ENCODE measurements at places on chromosomes 12 and 14.

DNA sequence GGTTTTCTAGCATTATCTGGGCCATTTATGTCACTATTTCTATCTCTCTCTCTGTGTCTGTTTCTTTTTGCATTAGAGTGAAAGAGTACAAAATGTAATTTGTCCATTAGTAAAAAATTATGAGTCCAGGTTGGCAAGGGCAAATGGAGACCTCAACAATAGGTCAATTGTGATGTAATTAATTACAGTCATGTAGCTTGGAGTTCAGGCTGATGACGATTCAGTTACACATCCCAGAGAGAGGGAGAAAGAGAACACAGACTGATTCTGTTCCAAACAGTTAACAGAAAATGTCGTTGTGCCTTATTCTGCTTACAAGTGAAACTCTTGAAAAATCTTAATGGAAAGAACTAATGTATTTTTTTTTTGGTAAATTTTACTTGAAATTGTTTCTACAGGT is 83.3 kb downstream of the ATXN7L3B start:
- DNase-seq, result no peak

- no peak for DNase-seq
These were observed 13.4 kb downstream of the VDR start for GRCh38 chr12:47891356-47891755.

- no peak for DNase-seq
These were observed 140.3 kb downstream of the SLC38A6 start for GRCh38 chr14:61121355-61121787.

- DNase-seq, result peak; percentile 57
These were observed at the start of gene ACACB for GRCh38 chr12:109115758-109116610. Gene ACACB, plus strand, starts transcription at chr12:109116587. Its CDS starts 22,819 bp downstream, at chr12:109139406.

DNA sequence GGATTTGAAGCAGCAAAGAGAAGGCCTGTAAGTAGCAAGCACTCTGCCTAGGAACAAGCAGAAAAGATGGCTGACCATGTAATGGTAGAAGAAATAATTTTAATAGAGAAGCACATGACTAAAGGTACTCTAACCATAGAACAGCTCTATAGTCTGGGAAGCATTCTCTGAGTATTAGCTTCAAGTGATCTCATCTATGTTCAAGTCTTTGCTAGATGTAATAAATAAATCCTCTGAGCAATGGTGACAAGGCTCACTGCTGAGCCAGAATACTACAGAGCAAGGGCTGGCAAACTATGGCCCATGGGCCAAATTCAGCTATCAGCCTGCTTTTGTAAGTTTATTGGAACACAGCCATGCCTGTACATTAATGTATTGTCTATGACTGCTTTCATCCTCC is 84.8 kb downstream of the PEBP1 start:
- no peak for DNase-seq

GRCh38 chr14:104294983-104295680 is 156.7 kb downstream of the KIF26A start:
- DNase-seq, result peak; percentile 20

DNA sequence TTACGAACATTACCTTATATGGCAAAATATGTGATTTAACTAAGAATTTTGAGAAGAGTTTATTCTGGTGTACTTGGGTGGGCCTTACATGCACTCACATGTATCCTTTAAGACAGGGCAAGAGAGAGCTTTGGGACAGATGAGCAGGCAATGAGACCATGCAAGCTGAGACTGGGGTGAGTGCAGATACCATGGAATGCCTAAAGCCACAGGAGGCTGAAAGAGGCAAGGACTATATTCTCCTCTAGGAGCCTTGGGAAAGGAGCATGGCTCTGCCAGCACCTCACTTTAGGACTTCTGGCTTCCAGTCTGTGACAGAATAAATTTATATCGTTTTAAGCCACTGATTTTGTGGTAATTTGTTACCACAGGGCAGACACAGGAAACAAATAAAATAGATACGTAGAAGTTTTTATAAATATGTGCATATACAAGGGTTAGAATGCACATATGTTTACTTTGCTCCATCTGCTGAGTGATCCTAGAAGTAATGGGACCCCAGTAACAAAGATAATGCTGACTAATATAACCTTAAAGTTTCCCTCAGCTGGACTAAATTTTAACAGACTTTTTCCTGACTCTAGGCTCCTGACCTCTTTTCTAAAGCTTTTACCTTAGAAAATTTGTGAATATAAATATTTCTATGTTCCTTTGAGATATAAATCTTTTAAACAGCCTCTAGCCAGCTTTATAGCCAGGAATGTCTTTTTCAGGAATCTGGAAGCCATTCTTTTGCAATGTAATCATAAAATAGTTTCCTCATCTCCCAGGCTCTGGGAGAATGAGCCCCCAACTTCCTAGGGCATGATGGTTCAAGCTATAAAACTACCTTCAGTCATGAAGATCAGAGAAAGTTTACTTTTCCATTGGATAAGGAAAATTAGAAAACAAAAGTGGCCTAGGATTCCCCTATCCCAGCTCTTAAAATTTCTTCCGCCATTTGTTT is 216.8 kb downstream of the PPFIA2 start:
- DNase-seq, result no peak

- DNase-seq, result peak; percentile 77
These were observed 2.2 kb downstream of the DACT1 start for GRCh38 chr14:58639842-58640484.

- DNase-seq, result peak; percentile 34
These were observed 24.6 kb downstream of the SRRM4 start for GRCh38 chr12:119005913-119006312.

- DNase-seq, result no peak
These were observed 29.7 kb downstream of the RAD9B start for GRCh38 chr12:110531741-110532333.

GRCh38 chr12:76158518-76159321 is 74.2 kb upstream of the NAP1L1 start:
- DNase-seq, result peak; percentile 45

GRCh38 chr12:121649819-121650353 is 19.6 kb downstream of the MORN3 start:
- DNase-seq, result no peak

GRCh38 chr12:69324797-69325466 is 23.2 kb upstream of the LYZ start:
- no peak for DNase-seq

GRCh38 chr12:58248599-58248998 is 307.2 kb downstream of the ATP23 start:
- DNase-seq, result no peak

DNA sequence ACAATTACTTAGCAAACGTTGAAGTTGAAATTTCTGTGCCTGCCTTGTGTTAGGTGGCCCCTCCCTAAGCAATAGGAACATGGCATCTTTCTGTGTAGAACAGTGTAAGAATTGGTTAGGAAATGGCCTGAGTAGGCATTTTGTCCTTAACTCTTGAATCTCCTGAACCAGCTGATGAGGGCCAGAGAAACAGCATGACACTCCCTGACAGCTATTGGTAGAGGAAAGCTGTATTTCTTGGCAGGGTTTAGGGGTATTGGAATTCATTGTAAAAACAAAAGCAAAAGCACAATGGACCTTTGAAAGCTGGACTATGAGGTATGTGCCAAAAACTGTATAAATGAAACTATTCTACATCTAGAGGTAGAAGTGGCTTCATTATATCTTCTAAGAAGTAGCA is 40.6 kb upstream of the LRTM2 start:
- no peak for DNase-seq

DNA sequence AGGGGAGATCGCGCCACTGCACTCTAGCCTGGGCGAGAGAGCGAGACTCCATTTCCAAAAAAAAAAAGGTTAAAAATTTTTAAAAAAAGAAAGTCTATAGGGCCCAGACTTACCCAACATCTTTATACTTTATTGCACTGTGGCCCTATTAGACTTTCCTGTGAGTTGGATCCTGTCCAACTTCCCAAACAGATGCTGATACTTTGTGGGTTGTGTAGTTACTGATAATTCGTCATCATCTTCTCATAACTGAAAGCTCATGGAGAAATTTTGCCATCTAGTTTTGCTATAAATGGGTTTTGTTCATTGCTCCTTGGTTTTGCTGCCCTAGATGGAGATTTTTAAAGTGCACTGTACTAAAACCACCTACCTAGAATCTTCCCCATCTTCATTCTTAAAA is 31.1 kb downstream of the APOBEC1 start:
- DNase-seq, result no peak

GRCh38 chr12:47850153-47851084 is 30.7 kb upstream of the HDAC7 start:
- DNase-seq, result no peak

GRCh38 chr12:26245175-26245942 is 50.0 kb downstream of the SSPN start:
- DNase-seq, result no peak

DNA sequence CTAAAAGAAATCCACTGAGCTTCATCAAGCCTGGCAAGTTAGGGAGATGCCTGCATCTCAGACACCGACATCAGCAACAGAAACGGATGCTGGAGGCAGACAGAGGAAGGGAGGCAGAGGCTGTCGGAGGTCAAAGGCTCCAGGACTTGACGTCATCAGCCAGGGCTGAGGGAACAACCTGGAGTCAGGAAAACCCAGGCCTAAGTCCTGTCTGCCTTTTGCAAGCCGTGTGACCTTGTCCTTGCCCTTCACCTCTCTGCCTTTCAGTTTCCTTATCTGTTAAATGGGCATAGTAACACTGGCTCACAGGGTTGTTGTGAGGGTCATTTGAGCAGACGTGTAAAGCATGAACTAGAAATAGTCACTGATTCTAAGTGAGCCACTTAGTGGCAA is 194.2 kb downstream of the BCL11B start:
- no peak for DNase-seq

DNA sequence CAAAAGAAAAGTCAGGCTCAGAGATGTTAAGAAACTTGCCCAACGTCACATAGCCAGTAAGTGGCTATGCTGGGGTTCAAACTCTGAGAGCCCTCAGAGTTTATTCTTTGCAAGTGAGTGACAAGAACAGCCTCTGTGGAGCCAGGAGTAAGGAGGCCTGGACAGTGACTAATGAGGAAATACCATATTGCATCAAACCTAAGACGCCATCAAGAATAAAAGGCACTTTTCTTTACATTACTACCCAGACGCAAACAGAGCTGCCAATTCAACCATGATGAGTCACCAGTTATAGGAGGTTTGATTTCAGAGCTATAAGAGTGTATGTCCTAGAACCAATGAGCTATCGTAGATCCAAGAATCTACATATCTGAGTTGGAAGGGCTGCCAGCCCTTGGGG is 9.4 kb downstream of the TNFRSF1A start:
- DNase-seq, result no peak

DNA sequence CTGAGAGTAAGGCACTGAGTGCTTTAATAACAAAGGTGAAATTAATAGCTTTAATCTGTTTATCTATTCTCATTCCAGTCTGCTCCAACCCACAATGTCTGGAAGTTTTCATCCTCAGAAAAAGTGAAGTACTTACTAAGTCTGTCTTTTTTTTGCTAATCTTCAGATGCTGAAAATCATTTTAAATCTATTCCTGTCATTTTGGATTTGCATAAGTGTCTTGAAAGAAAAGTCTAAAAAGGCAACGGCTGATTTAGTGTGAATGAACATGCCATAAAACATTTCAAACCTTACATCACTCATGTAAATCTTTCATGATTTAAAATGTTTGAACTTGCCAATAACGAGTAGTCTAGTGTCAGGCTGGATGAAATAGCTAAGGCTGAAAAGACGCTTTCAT is 685.6 kb downstream of the RPS29 start:
- no peak for DNase-seq

GRCh38 chr14:88904206-88904647 is 79.8 kb downstream of the TTC8 start:
- DNase-seq, result no peak

- DNase-seq, result no peak
These were observed 88.8 kb downstream of the SINHCAF start for GRCh38 chr12:31236998-31237637.

- no peak for DNase-seq
These were observed 9.5 kb downstream of the RNASE11 start for GRCh38 chr14:20578325-20578724.

- DNase-seq, result no peak
These were observed 11.4 kb upstream of the CYP46A1 start for GRCh38 chr14:99672506-99673304.

- no peak for DNase-seq
These were observed 2.3 kb downstream of the DICER1 start for GRCh38 chr14:95155045-95155444.

DNA sequence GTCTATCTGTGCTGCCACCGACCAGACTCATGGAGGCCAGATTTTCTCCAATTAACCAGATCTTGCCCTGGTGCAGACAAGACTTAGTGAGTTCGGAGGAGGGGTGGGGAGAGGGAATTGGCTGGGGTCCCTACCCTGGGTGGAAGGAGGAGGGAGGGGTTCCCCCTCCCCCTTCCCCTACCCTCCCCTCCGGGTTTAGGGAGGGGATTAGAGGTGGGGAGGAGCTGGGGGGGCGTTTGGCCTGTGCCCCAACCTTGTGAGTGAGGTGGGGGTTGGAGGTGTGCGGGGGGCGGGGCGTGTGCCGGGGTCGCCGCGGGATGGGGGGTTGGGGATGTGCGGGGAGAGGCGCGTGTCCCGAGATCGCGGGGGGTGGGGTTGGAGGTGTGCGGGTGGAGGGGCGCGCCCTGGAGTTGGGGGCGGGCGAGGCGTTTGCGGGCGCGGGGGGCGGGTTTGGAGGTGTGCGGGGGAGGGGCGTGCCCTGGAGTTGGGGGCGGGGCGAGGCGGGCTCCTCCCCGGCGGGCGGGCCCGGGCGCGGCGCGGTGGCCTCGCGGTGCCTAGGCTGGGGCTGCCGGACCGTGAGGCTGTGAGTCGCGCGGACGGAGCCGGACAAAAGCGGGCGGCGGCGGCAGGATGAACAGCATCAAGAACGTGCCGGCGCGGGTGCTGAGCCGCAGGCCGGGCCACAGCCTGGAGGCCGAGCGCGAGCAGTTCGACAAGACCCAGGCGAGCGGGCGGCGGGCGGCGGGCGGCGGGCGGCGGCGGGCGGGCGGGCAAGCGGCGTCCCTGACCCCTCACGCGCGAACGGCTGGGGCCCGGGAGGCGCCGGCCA is at the start of gene HIP1R:
TSS of gene HIP1R (plus strand) at position 537 of the 829 bp plus-strand sequence. CDS start at position 631, 94 bp downstream.
- no peak for DNase-seq

DNA sequence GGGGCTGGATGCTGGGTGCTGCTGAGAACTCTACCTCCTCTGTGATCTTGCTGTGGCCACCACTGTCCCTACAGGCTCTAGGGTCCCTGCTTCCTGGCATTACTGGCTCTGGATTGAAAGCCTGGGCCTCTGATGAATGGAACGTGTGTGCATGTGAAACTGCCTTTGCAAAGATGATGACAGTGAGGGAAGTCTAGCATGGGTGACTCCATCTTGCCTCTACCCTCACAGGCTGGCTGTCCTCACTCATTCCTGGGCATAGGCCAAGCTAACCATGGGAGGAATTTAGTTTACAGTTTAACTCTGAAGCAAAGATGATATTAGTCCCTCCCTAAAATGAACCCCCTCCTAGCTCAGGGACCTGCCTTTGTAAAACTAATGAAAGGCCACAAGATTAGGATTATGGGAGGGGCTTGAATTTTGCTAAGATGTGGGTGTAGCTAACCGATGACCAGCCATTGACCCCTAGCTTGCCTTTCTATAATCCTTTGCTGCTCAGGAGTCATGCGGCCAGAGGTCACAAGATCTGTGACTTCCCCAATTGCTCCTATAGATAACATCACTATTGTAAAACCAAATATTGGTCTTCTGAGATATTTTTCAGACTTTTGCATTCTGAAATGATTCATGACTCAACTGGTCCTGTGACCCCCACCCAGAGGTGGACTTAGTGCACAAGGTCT is 2.2 kb upstream of the C1S start:
- DNase-seq, result no peak

Measured in left hindlimb (tissue), 1 donor.